ENCODE measurements at places on chromosomes 7 and 10. TPM values are rescaled to one million over a fixed set of nuclear protein-coding genes. Genes with fewer than 3 reads are reported as not detected.

Gene SDK1
- total RNA-seq, result 6.2 TPM

Gene LBX1
- not detected for total RNA-seq

Gene NKX2-3
- 0.43 TPM for total RNA-seq

Gene INHBA
- total RNA-seq, result 0.72 TPM

Gene MIOS
- total RNA-seq, result 32.1 TPM

Gene ZNF503
- total RNA-seq, result 35.5 TPM

Gene LDB3
- 0.09 TPM for total RNA-seq

- DNase-seq, result no peak
Measured at GRCh38 chr7:36928311-36928710, 204.0 kb upstream of the AOAH start.

DNA sequence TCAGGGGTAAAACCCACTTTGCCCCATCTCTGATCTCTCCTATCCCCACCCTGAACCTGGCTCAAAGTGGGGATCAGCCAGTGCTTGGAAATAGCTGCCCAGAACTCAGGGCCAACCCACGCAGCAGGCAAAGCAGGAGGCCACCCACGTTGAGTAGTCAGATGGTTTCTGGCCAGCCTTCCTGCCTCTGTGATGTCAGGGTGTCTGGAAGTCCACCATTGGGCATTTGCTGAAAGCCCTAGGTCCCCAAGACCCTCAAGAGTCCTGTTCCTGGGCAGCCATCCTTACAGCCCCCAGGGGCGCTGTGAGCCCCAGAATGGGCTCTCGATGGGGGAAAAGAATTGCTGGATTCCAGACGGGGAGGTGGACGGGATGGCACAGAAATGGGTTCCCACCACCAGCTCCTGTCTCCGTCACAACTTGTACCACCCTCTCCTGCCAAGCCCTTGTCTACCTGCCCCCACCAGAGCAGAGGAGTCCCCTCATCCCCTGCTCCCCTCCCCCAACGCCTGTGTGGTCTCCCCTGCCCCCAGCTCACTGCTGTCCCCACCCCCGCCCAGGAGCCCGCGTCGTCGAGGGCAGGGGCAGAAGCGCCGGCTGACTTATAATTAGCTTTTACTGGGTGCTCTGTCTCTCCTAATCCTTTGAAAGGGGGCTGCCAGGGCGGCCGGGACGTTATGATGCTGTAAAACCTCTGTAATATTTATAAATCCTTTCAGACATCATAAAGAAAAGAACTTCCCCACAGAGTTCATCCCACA is 3.9 kb downstream of the MYL10 start:
- DNase-seq, result no peak

DNA sequence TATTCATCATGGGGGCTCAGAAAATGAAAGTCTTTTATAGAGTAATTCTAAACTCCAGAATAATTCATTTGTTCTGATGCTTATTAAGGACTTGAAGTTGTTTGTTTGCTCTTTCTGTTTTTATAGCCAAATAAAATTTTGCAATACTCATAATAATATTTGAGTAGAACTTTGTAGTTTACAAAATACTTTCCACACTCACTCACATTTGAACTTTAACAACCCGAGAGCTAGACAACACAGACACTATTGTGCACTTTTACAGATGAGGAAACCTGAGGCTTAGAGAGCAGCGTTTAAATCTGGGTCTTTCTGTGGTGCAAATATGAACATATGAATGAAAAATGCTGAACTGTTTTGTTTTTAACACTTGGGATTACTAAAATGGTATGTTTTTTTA is 126.8 kb downstream of the KAT6B start:
- no peak for DNase-seq

- DNase-seq, result no peak
Measured at GRCh38 chr10:78331391-78331922, 297.8 kb downstream of the RPS24 start.

GRCh38 chr7:45975367-45975766 is 54.3 kb upstream of the IGFBP3 start:
- DNase-seq, result no peak

DNA sequence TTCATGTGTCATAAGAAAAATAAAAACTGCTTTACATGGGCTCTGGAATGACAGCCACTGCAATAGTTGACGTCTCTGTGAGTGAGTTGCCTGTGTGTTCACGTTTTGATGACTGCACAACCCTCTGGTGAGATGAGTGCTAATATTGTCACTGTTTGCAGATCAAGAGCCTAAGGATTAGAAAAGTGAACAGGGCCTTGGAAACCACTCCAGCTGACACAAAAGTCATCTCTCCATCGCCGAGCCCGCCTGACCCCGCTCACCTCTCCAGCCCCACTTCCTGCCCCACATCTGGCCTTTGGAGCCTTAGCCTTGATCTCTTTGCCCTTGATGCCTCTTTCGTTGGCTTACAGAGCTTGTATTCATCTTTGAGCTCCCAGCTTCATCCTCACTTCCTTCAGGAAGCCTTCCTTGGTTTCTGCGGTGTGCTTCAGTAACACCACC is 351.7 kb downstream of the TCERG1L start:
- no peak for DNase-seq

- DNase-seq, result no peak
Measured at GRCh38 chr10:102918817-102919245, 737 bp downstream of the CNNM2 start.

DNA sequence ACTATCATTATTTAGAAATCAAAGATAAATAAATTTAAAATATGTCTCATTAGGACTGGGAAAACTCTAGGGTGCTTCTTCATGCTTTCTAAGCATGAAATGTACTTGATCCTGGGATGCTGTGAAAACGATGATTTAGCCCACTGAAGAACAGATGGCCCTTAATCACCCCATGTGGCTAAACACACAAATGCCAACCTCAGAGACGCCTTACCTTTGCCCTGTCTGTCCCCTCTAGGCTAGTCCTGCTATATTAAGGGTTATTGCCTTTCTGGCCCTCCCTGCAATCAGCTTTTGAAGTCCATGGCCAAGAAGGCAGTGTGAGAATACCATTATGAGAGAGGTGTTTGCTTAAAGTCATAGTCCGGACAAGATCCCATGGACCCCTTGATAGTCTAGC is 217.2 kb downstream of the TWIST1 start:
- DNase-seq, result no peak

- no peak for DNase-seq
Measured at GRCh38 chr7:107196834-107197610, 28.2 kb downstream of the HBP1 start.

DNA sequence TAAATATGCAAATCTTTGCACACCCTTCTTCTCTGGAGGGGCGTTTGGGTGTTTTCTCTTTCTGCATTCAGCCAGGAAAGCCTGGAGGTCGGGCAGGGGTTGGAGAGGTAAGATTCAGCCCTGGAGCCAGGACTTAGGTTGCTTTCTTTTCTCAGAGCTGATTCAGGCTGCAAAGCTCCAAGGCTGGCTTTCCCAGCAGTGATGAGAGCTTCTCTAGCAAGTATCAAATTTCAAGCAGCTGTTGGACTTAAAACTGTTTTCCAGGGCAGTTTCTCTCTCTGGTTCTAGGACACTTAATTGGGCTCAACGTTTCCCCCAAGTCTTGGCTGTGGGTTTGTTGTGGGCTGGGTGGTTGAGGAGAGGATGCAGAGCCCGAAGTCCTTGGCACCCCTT is 608 bp downstream of the AKR1B10 start:
- no peak for DNase-seq

- no peak for DNase-seq
Measured at GRCh38 chr10:125084191-125084613, 76.2 kb downstream of the CTBP2 start.

GRCh38 chr10:73742454-73742734 is 1.8 kb upstream of the SEC24C start:
- DNase-seq, result no peak

- DNase-seq, result no peak
Measured at GRCh38 chr7:120218712-120219111, 54.3 kb upstream of the KCND2 start.

GRCh38 chr7:111568419-111568818 is 6.1 kb upstream of the IMMP2L start:
- DNase-seq, result no peak

- DNase-seq, result no peak
Measured at GRCh38 chr7:50147951-50148808, 55.1 kb upstream of the ZPBP start.

DNA sequence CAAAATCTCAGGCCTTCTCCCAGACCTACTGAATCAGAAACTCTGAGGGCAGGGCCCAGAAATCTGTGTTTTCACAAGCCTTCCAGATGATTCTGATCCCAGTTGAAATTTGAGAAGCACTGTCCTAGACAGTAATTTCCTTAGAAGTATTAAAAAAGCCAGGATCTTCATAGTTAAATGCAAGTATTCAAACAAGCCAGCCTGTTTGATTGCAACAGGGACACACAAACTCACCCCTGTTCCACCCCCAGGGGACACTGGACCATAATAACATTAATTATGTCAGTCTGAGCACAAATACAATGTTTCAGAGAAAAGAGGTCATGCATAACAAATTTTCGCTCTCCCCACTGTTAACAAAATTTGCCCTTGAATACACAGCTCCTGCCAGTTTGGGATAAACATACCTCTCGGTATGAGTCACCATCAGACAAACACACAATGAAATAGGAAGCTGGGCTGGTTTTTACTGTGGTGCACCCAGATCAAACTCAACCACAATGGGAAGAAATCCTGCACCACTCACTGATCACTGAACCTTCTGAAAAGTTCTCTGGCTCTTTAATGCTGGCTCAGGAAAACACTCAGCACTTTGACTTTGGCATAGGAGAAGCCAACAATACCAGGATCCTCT is 34.3 kb downstream of the ABLIM1 start:
- peak; percentile 47 for DNase-seq

DNA sequence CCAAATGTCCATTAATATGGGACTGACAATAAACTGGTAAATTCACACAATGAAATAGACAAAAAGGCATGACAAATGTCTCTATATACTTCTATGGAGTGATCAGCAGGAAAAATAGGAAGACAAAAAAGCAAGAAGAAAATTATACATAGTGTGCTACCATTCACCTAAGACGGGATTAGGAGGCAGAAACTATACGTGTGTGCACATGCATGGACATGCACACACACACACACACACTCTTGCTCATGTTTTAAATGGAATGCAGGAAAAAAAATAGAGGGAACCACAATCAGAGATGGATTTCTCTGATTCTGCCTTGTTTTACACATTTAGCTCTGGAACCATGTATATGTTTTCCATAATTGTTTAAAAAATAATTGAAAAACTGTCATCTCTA is 119.0 kb downstream of the ZFAND4 start:
- DNase-seq, result no peak

Measured in Caco-2 (cell line).